ENCODE measurements at places on chromosomes 11 and 22.

GRCh38 chr22:37183432-37184379 lies 4.3 kb downstream of the C1QTNF6 start:
- DNase-seq = peak; percentile 69

GRCh38 chr11:121575250-121575962 lies 122.6 kb upstream of the SORL1-AS1 start:
- peak; percentile 54 for DNase-seq

- no peak for DNase-seq
These were observed 418.7 kb downstream of the SOX6 start for GRCh38 chr11:15937601-15938120.

GRCh38 chr22:45777852-45778375 lies 106.3 kb downstream of the ATXN10 start:
- no peak for DNase-seq

GRCh38 chr22:29477723-29478318 lies 2.2 kb upstream of the NEFH start:
- DNase-seq = no peak

GRCh38 chr22:40042312-40042711 lies 47.6 kb downstream of the FAM83F start:
- no peak for DNase-seq

GRCh38 chr22:42078469-42079318 lies 806 bp upstream of the SMDT1 start:
- DNase-seq = no peak

DNA sequence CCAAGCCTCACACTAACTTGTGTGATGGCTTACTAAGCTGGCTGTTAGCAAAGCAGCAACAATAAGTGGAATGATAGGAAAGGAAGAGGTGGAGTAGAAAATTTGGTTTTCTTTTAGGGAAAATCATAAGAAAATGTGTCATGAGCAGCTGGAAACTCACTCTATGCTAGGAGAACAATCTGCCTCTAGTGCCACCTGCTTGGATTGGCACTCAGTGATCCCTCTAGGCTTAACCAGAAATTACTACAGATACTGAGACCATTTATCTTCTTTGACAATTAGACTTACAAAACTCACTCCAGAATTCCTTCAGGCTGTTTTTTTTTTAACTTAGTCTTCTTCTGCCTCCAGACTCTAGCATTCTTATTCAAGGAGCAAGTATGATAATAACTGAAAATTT lies 117.3 kb downstream of the CD44 start:
- no peak for DNase-seq

DNA sequence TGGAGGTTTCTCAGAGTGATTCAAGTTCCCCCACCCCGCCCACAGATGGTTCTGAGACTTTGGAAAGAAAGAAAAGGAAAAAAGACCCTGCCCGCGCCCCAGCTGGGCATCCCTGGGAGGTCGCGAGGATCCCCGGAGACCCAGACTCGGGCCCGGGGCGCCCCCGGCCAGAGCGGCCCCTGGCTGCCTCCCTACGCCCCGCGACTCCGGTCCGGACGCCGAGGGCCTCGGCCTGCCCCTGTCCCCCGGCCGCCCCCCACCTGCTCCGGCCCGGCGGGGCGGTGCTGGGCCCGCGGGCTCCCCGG lies 2.3 kb upstream of the AIFM3 start:
- DNase-seq = no peak

DNA sequence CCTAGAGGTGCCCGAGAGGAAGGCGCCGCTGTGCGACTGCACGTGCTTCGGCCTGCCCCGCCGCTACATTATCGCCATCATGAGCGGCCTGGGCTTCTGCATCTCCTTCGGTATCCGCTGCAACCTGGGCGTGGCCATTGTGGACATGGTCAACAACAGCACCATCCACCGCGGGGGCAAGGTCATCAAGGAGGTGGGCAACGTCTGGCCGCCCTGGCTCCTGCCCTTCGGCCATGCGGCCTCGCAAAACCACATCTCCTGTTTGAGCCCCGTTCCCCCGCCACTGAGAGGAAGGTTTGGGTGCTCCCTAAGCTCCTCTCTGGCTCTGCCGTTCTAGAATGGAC lies 3.4 kb downstream of the SLC17A6 start:
- DNase-seq = no peak

Measured in trophoblast cell (in vitro differentiated cells and primary cell).